ENCODE measurements at places on chromosomes 12 and 14. TPM values are rescaled to one million over a fixed set of nuclear protein-coding genes. Genes with fewer than 3 reads are reported as not detected.
A peak's percentile ranks its signal among the peaks of the same experiment; 100 is the strongest.

- no peak for DNase-seq
These were observed 470.9 kb downstream of the CCER1 start for GRCh38 chr12:90484094-90484493.

GRCh38 chr12:27554421-27555186, 30.6 kb downstream of the PPFIBP1 start:
- no peak for DNase-seq

- DNase-seq: no peak
These were observed 5.1 kb upstream of the SIX1 start for GRCh38 chr14:60654334-60654821.

DNA sequence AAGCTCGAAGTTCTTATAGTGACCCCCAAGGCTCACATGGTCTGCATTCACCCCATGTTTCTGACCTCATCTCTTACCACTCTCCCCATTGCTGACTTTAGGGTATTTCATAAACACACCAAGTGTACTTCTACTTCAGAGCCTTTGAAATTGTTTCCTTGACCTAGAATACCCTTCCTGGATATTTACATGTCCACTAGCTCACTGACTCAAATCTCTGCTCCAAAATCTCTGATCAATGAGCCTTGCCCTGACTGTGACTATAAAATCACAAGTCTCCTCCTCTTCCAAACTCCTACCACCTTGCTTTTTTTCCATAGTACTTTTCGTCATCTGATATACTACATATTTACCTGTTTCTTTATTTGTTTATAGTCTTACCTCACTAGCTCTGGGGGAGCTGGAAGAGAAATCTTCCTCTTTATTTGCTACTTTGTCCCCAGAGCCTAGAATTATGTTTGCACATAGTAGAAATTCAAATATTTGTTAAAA, 105.1 kb downstream of the RMST start:
- no peak for DNase-seq

DNA sequence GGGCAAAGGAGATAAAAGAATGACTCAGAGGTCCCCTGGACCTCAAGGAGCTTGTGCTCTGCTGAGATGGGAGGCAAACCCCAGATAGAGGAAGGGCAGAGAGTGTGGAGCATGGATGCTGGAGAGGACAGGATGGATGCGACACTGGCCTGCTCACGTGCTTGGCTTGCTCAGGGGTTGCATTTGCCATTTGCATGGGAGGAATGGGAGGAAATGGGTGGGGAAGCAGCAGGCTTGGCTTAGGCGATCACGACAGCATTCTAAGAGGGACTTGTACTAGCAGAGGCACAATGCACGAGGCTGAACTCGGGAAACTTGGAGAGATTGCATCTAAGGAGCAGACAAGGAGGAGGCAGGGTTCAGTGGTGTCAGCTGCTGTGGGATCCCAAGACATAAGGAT, 19.8 kb downstream of the CD9 start:
- DNase-seq: no peak

GRCh38 chr12:120833849-120834248, 70.3 kb downstream of the SPPL3 start:
- DNase-seq: no peak

GRCh38 chr14:61472801-61473376, 151.5 kb downstream of the PRKCH start:
- DNase-seq: peak; percentile 64

ZFHX2 gene
- total RNA-seq: 2.5 TPM

NPAS3 gene
- not detected for total RNA-seq

GRCh38 chr12:100472325-100472724, 1.3 kb upstream of the NR1H4 start:
- DNase-seq: no peak

DNA sequence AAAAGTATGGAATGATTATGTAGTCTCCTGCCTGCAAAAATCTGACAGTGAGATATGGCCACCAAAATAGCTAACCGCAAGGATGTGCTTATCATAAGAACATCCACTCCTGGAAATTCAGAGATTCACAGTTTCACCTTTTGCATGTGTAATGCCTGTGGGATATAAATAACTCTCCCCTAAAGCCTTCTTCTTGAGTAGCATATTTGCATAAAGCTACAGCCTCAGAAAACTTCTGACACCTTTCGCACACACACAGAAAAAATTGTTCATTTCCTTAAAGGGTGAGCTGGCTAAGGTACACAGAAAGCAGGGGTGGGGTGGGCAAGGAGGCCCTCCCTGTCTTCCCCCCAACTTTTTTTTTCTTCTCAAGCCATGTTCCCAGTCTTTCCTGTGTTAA, 3.1 kb upstream of the IGF1 start:
- DNase-seq: no peak

DNA sequence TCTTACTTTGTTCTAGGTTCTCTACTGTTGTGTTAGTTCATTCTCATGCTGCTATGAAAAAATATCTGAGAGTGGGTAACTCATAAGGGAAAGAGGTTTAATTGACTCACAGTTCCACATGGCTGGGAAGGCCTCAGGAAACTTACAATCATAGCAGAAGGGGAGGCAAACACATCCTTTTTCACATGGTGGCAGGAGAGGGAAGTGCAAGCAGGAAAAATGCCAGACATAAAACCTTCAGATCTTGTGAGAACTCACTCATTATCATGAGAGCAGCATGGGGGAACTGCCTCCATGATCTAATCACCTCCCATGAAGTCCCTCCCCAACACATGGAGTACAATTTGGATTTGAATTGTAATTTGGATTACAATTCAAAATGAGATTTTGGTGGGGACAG, 69.6 kb downstream of the MGST1 start:
- no peak for DNase-seq

DNA sequence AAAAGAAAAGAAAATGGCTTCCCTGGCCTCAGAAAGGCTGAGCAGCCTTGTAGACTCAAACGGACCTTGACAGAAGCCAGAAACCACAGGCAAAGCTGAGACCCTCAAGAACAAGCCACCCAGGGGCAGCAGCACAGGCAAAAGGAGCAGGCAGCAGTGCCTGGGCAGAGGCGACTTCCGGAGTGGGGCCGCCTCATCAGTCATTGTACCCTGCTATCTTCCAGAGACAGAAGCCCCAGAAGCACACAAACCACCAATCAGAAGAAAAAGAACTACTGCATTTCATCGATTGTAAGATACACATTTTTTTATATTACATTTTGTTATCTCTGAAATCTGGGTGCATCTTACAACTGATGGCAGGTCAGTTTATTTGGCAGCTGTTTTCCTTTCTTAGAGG, 58.2 kb upstream of the ZFP36L1 start:
- DNase-seq: no peak

DNA sequence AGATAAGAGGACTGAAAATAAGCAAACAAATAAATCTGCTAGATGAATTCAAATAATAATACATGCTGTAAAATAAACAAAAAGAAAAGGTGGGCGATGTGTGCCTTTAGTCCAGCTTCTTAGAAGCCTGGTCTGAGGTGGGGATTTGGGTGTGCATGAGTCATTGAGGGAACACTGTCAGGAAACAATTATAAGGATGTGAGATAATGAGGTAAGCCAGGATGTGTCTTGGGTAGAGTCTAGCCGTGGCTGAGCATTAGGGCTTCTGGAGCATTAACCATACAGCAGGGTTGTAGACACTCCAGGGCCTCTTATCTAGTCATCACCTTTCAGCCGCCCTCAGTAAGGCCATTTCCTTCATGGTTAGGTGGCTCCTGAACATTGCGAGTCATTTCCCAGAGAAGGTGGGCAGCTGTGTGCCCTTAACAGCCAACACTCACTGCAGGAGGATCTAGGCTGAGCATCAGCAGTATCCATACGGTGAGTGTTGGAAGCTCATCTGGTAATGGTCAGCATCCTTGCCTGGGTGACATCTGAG, 405.6 kb downstream of the GLT1D1 start:
- DNase-seq: no peak

- no peak for DNase-seq
These were observed 176.1 kb downstream of the SLC25A21 start for GRCh38 chr14:36996133-36996856.

OR4N5 gene
- not detected for total RNA-seq

GRCh38 chr12:12577786-12578185, 15.1 kb upstream of the DUSP16 start:
- DNase-seq: no peak

DNA sequence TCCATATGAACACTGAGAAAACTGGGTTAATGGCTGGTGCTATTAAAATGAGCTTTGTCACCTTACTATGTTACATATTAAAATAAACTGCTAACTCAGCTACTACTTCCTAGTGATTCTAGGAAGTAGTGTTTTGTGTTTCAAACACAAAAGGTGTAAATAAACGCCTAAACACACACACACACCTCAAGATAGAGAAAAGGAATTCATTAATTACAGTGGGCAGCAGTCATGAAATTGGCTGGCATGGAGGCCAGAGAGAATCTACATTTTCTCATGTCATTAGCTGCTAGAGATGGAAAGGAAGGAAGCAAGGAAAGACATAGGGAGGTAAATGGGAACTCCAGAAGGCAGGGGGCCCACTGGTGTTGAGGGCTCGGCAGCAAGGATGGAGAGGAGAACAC, 787 bp upstream of the PRMT5 start:
- DNase-seq: no peak

GRCh38 chr12:56304872-56305590, 4.9 kb upstream of the CS start:
- no peak for DNase-seq

WNT5B gene
- 0.76 TPM for total RNA-seq

DNA sequence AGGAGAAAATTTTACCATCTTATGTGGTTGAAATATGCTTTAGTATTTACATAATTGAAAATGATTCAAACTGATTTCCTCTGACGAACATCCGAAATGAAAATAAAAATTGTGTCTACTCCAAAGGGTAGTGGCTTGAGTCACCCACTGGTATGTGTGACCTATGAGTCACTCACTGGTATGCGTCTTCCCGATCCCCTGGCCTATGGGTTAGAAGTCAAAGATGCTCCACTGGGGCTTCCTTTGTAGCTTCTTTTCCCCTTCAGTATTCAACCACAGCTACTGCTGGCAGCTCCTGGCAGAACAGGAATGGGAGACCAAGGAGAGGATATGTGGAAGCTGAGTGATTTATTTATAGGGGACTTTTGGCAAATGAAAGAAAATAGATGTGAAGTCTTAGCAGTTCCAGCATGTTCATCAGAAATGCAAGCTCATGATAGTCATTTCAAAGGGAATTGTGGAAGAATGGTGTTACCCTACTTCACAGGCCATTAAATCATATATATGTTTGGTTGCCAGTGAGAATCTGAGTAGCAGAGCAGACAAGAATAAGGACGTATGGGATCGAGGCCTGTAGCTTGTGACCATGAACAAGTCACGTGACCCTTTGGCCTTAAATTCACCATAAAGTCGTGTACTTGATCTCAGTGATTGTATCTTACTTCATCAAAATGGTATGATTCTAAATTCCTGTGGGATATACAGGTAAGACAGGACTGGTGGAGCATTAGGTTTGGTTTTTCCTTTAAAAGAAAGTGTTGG, 108.3 kb downstream of the CRADD start:
- DNase-seq: peak; percentile 37

DNA sequence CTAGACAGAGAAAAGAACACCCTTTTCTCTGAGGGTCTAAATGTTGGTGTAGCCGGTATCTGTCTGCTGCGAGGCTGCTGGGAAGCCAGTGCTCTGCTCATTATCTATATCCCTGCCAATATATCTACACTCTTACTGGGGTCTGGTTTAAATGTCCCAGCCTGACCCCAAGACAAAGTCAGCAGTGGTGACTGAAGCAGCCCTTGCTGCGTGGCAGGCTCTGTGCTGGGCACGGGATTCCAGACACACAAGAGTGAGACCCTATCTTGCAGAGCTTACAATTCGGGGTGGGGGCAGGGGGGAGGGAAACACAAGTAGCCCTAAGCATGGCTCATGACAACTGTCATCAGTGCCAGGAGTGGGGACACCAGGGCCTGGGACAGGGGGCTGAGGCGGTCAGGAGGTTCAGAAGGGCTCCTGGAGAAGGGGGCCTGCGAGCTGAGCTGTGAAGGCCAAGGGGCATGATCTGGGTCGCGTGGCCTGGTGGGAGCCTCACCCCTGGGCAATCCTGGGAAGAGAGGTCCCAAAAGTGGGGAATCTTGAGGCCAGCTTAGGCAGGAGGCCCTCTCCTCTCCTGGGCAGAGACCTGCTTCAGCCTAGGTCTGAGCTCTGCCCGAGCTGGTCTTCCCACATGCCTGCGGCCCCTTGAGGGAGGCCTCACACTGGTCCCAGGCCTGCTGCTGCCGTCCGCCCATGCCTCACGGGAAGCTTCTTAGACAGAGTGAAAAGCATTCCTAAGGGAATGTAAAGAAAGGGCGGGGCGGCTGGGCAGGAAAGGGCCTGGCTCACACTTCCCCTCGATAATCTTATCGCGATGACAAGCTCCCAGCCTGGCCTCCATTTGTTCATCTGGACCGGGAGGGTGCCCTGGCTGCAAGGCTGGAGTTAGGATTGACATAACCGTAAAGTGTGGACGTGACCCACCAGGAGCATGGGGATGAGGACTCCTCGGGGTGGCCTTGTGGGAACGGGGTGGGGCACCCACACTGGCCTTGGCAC, 7.3 kb upstream of the RCOR1 start:
- no peak for DNase-seq

DNA sequence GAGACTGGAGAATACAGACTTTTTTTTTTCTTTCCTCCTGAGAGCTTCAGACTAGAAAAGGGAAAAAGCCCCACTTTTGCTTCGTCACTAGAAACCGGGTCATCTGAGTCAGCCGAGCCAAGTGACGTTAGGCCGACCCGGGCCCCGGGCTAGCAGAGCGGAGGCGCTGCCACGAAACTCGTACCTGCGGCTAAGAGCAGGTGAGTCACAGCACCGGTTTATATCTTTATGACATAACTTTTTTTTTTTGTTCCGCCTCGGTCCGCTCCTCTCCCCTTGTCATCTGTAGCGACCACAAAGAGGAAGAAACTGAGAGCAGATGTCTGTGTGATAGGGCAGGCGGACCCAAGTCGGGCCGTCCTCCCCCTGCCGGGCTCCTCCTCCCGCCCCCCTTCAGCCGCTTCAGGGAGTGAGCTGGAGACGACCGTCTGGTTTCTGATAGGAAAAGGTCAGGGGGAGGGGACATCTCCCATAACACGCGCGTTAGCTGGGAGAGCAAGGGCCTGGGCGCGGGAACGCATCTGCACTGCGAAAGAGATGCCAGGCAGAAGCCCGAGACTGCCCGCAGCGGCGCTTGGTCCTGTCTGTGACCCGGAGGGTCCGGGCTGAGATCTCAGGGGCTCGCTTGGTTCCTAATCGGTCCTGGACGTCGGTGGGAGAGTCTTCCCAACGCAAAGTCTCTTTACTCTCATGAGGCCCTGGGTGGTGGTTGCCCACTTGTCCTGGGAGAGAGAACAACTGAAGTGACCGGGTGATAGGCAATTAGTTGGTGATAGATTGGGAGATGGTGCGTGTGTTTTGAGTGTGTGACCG, 586 bp downstream of the TTC6 start:
- no peak for DNase-seq

OVCH1 gene
- not detected for total RNA-seq

GRCh38 chr12:104775731-104776231, 182.3 kb downstream of the SLC41A2 start:
- DNase-seq: no peak

MSI1 gene
- total RNA-seq: 3.5 TPM

GRCh38 chr14:26925876-26926584, 328.2 kb upstream of the NOVA1 start:
- DNase-seq: no peak

Measured in activated T-helper 2 cell treated with anti-CD3 and anti-CD28 coated beads, Interferon-gamma antibody, Interleukin-2, Interleukin-4, amounts not matched to agents 10 μg/mL and 5 μg/mL and 100 μg/mL, durations not matched to agents 14 hours and 24 hours and 36 hours (primary cell).